Temporal lobe (tissue), 4 donors: ENCODE measurements at places on chromosomes 5 and 9. TPM values are rescaled to one million over a fixed set of nuclear protein-coding genes. Genes with fewer than 3 reads are reported as not detected.

PROB1 gene
- 0.49 TPM for total RNA-seq

SPAAR gene
- 0.25 TPM for total RNA-seq

CCNI2 gene
- total RNA-seq = under 0.01 TPM

GCNT4 gene
- 0.74 TPM for total RNA-seq

PRDM9 gene
- not detected for total RNA-seq

TMC1 gene
- total RNA-seq = 0.25 TPM
